ENCODE measurements at places on chromosomes 2 and 18.

GRCh38 chr18:9619990-9620389 lies 5.6 kb upstream of the PPP4R1 start:
- DNase-seq, result peak; percentile 20

DNA sequence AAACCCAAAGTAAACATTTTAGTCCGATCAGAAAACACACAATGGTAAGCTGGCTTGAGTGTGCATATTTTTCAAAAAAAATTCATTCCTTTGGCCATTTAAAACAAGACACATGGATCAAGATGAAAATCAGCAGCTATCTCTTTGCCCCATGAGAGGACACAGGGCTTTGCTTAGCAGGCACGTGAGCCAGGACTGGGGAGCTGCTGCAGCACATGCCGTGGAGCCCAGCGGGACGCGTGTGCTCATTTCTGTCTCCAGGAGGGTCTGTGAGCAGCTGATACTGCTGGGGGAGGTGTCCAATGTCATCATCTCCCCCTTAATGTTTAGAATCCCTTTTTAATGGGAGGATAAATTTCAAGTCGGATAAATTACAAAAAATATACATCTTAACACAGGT lies 49.8 kb upstream of the CNGA3 start:
- DNase-seq, result no peak

DNA sequence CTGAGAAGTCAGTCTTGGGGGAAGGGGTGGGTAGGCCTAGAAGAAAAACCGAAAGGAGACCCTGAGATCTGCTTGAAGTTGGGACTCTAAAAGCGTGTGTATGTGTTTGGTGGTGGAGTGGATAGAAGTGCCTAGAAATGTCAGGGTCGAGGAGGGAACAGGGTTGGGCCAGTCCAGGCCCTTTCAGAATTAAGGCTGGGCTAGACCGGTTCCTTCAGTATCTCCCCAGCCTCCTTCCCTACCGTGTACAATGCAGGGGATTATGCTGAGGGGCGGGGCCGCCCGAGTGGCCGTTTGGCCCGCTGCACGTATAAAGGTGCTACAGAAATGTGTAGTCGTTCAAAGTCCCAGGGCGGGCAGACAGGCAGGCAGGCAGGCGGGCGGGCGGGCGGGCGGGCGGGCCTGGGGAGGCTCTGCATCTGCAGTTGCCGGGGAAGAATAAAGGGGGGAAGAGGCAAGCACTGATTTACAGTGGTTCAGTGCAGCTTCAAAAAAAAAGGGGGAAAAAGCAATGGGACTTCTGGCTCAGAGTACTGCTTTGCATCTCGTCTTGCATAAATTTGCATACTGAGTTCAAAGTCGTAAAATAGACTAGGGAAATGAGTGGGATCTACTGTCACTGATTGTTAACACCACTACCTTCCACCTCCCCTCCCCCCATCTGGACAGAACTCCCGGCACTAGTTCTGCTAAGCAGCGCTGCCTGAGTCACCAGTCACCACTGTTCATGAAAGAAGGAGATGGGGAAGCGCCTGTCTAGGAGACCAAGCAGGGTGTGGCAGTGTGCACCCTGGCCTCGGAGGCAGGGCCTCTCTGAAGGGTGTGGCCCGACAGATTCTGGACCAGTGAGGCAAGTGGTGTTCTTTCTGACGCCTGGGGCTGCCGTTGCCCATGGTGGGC lies 3.6 kb downstream of the IGFBP2 start:
- DNase-seq, result peak; percentile 73

DNA sequence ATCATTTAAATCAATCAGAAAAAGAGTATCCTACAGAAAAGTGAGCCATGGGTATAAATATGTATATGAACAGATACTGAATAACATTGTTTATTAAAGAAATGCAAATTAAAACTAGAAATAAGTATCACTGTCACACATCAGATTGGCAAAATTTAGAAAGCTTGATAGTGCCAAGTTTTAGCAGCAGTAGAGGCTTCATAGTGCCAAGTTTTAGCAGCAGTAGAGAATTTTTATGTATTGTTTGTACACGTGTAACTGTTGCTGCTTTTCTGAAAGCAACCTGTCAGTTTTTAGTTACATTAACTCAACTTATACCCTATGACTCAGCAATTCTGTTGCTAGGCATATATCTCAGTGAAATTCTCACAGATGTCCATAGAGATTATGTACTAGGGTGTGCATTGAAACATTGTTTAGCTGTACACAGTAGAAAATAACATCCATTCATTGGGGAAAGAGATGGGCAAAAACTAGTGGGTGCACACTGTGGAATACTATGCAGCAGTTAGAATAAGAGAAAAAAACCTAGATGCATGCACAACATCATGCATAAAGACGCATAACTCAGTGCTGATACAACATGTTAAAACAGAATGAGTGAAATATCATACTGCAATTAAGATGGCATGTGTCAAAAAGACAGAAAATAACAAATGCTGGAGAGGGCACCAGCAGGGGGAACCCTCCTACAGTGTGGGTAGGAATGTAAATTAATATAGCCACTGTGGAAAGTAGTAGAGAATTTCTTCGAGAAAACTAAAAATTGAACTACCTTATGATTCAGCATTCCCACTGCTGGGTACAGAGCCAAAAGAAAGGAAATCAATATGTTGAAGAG lies 294.5 kb upstream of the NT5C1B start:
- peak; percentile 45 for DNase-seq

DNA sequence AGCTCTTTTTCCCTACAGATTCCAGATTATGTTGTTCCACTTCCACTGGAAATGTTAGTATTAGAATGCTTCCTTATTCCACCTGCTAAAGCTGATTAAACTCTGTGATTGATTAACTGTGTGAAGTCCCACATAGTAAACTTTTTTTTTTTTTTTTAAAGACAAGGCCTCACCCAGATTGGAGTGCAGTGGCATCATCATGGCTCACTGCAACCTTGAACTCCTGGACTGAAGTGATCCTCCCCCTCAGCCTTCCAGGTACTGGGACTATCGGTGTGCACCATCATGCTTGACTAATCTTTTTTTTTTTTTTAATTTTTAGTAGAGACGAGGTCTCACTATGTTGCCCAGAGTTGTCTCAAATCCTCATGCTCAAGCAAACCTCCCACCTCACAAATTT lies 108.5 kb upstream of the RBMS1 start:
- DNase-seq, result no peak

DNA sequence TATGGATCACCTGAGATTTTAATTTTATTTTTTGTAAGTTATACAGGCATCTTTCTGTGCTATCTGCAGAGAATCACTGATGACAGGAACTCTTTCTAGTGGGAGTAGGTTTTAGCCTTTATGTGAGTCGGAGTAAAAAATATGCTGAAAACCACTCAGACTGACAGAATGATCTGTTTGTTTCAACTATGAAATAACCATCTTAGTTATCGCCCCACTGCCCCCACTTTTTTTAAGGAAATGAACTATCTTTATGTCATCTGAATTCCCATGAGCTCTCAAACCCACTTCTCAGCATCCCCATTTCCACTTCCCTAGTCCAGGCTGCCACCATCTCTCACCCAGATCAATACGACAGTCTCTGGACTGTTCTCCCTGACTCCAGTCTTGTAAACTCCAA lies 38.9 kb downstream of the MRPL33 start:
- no peak for DNase-seq

DNA sequence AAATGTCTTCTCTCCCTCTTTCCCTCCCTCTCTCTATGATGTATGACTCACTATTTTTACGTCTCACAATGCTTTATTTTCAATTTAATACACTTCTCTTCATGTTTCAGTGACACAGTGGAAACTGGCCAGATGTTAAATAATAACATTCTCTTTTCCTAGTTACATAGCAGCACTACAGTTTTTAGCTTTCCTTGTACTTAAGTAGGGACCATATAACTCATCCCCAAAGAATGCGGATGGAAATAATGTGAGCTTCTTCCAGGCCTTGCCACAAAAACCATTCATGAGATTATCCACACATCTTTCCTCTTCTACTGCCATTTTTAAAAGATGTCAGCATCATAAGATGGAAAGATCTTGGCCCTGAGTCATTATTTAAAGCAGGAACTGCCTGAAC lies 789.4 kb downstream of the LRP1B start:
- DNase-seq, result peak; percentile 93

DNA sequence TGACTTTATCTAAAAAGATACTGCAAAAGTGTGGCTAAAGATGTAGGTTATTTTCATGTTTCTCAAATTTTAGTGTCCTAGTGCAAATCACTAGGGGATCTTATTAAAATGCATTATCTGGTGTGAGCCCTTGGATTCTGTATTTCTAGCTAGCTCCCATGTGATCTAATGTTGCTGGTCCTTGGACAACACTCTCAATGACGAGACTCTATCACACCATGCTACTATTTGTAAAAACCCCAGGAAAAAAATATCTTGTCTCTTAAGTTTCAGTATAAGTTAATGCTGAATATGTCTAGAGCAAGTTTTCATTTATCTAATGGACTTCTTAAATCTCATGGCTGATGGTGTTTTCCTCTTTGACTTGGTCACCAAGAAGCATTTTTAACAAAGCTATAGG lies 5.8 kb downstream of the DOCK10 start:
- no peak for DNase-seq

- DNase-seq, result no peak
Measured at GRCh38 chr18:63603772-63604171, 16.6 kb downstream of the SERPINB13 start.

- no peak for DNase-seq
Measured at GRCh38 chr2:33746208-33746800, 147.2 kb upstream of the FAM98A start.

GRCh38 chr2:157899125-157899839 lies 23.2 kb upstream of the ACVR1 start:
- DNase-seq, result no peak

DNA sequence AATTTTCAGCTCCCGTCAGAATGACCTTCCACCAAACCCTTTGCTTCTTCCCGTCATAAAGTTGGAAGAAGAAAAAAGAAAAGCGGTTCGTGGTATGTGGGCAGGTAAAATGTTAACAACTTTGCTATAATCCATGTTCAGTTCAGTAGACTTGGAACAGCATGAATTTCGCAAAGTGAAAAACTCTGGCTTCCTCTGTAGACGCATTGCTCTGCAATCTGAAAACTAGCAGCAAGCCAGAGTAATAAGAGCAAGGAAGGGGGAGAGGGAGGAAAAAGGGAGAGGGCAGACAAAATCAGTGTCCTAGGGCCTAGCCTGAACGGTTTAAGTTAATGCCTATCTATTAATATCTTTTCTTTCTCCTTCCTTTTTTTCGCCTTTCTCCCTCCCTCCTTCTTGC lies 26.7 kb upstream of the CHRNA1 start:
- no peak for DNase-seq

DNA sequence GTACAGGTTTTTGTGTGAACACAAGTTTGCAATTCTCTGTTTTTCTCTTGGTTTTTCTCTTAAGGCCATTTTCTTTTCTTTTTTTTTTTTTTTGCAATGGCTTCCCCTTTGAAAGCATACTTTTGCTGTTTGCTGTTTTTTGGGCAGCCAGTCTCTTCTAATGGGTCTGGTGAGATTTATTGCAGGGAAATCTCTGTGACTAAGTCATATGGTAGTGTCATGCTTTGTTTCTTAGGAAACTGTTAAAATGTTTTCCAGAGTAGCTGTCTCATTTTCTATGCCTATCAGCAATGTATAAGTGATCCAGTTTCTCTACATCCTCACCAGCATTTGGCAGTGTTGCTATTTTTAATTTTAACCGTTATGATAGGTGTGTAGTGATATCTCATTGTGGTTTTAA lies 27.9 kb upstream of the CDCA7 start:
- DNase-seq, result no peak

DNA sequence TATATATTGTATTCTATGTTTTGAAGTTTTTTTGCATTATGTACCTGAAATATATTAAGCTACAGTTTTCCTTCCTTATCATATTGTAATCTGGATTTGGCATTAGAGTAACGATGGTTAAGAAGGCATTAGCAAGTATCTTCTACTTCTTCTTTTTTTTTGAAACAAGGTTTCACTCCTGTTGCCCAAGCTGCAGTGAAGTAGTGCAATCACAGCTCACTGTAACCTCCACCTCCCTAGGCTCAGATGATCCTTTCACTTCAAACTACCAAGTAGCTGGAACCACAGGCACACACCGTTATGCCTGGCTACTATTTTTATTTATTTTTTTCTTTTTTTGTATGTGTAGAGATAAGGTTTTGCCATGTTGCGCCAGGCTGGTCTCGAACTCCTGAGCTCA lies 201.1 kb downstream of the ZNF804A start:
- no peak for DNase-seq

DNA sequence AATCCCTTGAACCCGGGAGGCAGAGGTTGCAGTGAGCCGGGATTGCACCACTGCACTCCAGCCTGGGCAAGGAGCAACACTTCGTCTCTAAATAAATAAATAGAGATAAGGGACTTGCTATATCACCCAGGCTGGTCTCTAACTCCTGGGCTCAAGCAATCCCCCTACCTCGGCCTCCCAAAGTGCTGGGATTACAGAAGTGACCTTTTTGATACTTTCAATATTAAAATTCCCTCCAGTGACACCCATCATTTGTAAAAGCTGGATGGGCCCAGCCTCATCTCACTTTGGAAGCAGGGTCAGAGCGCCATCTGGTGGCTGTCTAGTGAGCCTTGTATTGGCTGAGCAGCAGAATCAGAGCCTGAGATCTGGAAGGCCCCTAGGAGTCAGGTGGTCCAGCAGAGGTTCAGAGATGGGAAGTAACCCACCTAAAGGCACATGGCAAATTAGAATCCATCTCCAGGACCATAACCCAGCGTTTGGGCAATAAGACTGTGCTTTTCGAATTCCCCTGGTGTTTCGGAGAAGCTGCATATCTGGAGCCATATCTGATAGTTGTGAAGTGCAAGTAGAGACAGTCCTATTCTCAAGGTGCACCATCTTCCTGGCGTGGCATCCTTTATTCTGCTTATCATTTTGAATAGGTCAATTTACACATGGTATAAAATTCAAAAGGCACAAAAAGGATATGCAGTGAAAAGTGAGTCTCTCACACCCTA lies 18.3 kb upstream of the SLC35F6 start:
- DNase-seq, result peak; percentile 77

- no peak for DNase-seq
Measured at GRCh38 chr2:199916980-199917379, 5.9 kb downstream of the C2orf69 start.

DNA sequence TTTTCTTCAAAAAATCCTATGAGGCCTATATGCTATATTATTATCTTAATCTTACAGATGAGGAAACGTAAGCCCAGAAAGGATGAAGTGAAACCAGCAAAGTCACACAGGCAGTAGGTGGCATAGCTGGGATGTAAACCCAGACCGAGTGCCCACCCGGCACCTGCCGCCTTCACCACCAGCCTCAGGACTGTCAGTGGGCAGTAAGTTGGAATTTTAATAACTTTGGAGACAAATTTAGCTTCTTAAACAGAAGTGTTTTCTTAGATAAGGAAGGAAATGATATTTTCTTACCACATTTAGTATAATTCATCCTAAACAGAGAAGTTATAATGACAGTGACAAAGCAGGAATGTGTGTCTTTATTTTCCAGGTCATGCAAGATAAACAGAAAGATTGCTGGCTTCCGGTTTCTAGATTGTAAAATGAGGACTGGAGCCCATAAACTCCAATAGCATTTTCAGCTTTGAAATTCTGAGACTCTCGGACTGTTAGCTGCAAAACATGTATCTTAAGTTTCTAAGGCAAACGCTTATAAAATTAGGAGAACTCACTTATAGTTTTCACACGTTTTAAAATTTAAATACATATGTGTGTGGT lies 59.3 kb downstream of the CD8B2 start:
- no peak for DNase-seq

- no peak for DNase-seq
Measured at GRCh38 chr18:74278058-74278457, 13.7 kb downstream of the CYB5A start.

Measured in fibroblast of skin of scalp (primary cell).